ENCODE measurements at places on chromosomes 2 and 18.

- no peak for DNase-seq
These were observed 49.5 kb upstream of the DTNA start for GRCh38 chr18:34660572-34660971.

GRCh38 chr18:723541-724080 is 11.2 kb upstream of the ENOSF1 start:
- no peak for DNase-seq

GRCh38 chr2:53087874-53088461 is 679.6 kb upstream of the CHAC2 start:
- DNase-seq: no peak

- no peak for DNase-seq
These were observed 70.0 kb downstream of the ACSL3 start for GRCh38 chr2:222930862-222931261.

GRCh38 chr2:160931531-160931930 is 228.7 kb upstream of the TANK start:
- no peak for DNase-seq

- no peak for DNase-seq
These were observed 242.6 kb upstream of the RBBP8 start for GRCh38 chr18:22690556-22690955.

DNA sequence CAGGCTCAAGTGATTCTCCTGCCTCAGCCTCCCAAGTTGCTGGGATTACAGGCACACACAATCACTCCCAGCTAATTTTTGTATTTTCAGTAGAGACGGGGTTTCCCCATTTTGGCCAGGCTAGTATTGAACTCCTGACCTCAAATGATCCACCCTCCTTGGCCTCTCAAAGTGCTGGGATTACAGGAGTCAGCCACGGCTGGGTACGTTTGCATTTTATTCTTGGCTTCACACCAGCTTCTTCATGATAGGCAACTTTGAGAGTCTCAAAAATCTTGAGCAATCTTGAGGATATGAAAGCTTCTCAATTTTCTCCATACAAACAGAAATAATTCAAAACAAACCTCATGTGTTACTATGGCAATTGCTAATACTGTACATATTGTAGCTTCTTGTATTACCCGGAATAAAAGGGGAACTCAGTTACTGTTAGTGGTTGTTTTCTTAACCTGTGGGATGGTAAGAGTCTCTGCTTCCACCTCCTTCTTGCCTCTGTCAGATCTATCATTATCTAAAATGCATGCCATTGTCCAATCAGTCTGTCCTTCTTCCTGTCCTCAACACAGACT is 102.9 kb upstream of the SYT4 start:
- no peak for DNase-seq

DNA sequence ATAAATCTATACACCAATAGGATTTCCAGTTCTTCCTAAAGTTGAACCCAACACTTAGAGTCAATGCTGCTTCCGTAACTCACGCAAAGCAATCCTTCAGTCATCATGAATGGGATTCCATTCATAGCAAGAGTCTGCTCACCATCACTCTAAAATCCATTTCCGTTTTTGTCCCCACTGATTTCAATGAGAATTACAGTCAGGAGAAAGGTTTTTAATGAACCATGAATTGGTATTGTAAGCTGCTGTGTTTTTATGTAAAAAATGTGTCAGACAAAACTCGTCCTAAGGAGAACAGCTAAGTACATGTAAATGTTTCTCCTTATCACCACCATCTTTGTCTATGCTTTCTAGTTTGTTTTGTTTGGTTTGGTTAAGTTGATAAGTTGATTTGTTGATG is 391.5 kb downstream of the IRS1 start:
- DNase-seq: no peak
